Naive thymus-derived CD4-positive, alpha-beta T cell (primary cell): ENCODE measurements at places on chromosomes 1 and 21.

GRCh38 chr1:58886611-58887010, 102.8 kb upstream of the JUN start:
- DNase-seq: no peak

- no peak for DNase-seq
These were observed 837 bp upstream of the DESI2 start for GRCh38 chr1:244651956-244652622.

DNA sequence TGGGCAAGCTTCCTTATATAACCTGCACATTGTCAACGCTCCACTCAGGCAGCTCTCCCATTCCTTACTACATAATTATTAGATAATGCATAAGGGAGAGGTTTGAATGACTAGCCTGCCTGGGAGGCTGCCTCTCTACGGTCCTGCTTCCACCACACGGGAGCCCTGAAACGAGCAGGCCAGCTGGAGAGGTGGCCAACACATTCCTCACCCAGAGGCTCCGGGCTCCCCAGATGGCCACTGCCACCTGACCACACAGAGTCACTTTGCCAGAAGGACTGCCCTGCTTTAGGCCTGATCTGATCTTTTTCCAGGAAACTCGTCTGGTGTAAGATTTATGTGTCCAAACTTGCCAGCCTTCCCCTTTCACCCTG, 27.9 kb downstream of the HIVEP3 start:
- DNase-seq: no peak

GRCh38 chr1:16092923-16093511, 19.6 kb upstream of the FAM131C start:
- DNase-seq: no peak

DNA sequence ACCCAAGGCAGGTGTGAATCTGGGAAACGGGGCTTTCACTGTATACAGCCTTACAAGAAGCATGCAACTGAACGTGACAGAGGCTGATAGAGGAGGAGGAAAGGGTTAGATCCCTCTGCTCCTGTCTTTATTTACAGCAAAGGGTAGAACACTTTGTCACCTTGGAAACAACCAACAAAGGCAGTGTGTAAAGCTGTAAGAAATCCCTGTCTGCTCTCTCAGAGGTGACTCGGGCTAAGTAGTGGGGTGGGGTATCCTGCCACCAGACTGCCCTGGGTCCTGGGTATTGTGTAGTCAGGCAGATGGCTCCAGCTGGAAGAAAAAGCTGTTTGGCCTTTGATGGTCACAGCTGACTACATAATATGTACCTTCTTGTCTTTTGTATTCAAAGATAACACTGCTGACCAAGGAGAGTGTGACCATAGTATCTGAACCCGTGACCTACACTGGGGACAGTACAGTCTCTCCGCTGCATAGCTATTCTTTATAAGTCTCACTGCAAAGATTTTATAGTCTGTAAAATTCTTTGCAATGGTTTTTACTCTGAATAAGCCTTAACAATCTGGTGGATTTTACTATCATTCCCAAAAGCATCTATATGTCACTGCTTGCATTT, 22.1 kb upstream of the POU2F1 start:
- DNase-seq: no peak

DNA sequence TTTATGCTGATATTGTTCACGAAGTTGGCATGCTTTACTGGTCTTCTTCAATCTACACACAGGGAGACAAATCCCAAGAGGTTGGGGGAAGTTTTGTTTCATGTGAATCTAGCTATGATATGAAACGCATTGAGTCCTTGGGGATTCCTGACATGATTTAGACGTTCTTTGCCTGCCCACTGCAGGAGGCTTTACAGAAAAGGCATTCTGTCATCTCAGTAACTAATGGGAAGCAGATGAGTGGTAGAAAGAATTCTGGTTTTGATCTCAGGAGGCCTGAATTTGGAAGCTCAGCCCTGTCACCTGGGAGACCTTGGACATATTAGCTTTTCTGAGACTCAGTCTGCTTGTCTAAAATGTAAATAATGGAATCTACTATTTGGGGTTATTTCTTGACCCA, 383.0 kb upstream of the NFIA start:
- no peak for DNase-seq
